NCI-H460 (cell line): ENCODE measurements at places on chromosomes 5 and 9.

DNA sequence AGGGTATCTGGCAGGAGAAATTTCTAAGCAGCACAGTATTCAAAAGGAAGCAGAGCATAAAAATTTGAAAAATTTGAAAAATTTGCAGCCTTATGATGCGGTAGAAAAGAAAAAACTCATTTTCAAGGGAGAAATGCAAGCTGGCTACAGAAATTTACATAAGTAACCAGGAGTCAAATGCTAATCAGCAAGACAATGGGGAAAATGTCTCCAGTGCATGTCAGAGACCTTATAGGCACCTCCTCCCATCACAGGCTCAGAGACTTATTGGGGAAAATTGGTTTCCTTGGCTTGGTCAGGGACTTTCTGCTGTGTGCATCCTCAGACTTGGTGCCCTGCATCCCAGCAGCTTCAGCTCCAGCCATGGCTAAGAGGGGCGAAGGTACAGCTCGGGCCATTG, 35.8 kb downstream of the IZUMO3 start:
- DNase-seq = no peak

DNA sequence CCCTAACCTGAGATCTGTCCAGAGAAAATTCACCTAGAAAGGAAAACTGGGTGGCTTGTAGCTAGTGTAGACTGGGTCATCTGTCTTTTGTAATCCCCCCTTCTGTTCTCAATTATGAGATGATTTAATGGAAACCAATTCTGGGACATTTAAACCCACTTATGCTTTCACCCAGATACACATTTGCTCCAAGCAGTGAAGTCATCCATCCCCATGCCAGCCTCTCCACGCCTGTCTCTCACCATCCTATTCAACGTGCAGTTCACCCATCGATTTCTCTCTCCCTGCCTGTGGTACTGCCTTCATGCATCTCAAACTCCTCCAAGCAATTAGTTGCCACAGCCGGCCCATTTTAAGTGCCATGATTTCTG, 1.8 kb downstream of the PHF19 start:
- DNase-seq = no peak

- DNase-seq = no peak
Measured at GRCh38 chr9:108078375-108078774, 588.8 kb upstream of the KLF4 start.

DNA sequence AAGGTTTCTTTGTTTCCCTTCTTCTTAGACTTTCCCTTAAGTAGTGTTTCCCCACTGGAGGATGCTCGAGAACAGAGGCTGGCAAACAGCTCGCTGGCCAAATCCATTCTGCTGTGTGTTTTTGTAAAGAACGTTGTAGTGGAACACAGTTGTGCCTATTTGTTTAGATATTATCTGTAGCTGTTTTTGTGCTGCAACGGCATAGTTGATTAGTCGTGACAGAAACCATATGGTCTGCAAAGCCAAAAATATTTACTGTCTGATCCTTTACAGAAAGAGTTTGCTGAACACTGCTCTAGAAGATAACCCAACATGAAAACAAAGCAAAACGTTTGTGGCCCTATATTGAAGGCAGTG, 47.0 kb upstream of the EGFLAM start:
- DNase-seq = no peak

DNA sequence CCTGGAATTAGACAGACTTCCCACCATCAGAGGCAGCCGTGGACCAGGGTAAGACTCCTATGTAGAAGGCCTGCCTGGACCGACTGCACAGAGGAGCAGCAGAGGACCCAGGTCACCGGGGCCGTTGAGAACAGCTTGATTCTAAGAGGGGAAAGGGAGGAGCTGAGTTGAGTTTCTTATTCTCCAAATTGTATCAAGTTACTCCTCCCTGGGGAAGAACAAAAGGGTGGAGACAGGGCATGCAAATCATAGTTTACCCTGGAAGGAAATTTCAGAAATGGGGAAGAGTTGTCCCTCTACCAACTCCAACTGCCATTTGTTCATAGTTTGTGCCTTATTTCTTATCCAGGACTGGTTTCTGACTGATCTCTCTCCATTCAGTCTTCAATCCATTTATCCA, 20.9 kb upstream of the SLC31A2 start:
- DNase-seq = no peak

DNA sequence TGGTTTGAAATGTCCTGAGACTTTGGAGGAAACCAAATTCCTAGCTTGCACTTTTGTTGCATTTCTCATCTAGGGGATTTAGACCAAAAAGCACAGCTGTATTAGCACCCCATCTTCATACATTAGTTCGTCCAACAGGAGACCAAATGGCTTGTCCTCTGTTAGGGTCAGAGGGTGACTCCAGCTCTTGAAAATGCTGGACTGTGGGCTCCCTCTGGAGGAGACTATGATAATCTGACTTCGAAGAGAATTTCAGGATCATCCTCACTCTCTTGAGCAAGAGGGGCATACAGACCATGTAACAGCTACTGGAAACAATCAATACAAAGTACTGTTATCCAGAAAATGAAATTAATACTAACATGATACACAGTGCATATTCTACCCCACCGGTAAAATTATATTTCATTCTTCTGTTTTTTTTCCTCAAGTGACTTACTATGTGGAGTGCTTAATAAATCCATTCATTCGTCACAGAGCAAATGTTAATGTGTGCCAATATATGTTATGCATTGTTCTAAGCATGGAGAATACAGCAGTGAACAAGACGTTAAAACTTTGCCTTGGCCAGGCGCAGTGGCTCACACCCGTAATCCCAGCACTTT, 63.7 kb upstream of the PPP2CA start:
- peak; percentile 78 for DNase-seq

GRCh38 chr5:18380729-18381362, 746.6 kb downstream of the TAF11L14 start:
- no peak for DNase-seq

DNA sequence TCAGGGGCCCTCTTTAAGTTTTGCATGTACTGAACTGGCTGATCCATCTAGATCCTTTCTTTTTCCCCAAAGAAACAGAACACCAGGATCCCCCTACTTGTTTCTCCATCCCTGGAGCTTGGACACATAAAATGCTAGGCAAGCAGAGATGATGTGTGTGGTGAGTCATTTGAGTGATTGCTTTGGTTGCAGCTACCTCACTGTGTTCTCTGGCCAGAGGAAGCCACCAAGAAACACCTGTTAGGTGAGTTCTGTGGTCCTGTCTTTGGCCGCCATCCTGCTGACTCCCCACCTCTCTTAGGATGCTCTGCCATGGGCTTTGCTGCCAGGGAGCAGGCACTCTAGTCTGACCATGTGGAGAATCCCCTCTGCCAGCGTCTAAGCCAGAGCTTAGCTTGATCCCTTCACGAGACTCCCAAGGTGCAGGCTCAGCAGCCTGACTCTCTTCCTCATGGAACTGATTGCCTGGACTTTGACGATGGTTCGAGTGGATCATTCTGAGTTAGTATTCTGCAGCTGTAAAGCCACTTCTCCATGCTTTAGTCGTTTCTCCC, 27.3 kb upstream of the DENND1A start:
- DNase-seq = no peak

DNA sequence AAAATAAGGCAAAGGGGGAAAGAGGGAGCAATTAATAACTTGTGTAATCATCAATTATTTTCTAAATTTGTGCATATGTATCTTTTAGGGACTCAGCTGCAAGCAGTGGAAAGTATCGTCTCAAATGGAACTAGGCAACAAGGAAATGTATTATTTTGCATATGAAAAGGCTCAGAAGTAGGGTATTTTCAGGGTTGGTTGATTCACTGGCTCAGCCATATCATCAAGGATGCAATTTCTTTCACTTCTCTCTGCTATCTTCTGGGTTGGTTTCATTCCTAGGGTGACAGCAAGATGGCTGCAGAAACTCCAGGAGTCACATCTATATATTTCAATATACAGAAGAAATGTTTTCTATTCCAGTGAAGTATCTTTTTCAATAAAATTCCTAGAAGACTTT, 509.8 kb downstream of the DMAC1 start:
- no peak for DNase-seq

GRCh38 chr9:127693143-127693542, 13.6 kb upstream of the CFAP157 start:
- DNase-seq = no peak

- DNase-seq = no peak
Measured at GRCh38 chr5:179191506-179192184, 131.5 kb downstream of the ZNF354C start.

DNA sequence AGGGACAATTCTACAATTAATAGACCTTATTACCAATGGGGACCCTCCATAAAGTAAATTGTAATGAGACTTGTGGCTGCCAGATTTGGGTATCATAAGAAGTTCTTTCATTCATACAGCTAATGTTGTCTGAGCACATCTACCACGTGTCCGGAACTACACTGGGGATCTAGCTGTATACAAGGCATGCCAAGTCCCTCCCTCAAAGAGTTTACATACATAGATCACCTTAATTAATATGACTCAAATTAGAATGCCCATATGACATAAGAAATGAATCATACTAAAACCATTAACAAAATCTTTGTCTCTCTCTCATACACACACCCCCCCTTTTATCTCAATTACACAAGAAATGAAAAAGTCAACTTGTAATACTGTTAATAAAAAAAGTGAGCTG, 18.0 kb upstream of the NR4A3 start:
- no peak for DNase-seq

DNA sequence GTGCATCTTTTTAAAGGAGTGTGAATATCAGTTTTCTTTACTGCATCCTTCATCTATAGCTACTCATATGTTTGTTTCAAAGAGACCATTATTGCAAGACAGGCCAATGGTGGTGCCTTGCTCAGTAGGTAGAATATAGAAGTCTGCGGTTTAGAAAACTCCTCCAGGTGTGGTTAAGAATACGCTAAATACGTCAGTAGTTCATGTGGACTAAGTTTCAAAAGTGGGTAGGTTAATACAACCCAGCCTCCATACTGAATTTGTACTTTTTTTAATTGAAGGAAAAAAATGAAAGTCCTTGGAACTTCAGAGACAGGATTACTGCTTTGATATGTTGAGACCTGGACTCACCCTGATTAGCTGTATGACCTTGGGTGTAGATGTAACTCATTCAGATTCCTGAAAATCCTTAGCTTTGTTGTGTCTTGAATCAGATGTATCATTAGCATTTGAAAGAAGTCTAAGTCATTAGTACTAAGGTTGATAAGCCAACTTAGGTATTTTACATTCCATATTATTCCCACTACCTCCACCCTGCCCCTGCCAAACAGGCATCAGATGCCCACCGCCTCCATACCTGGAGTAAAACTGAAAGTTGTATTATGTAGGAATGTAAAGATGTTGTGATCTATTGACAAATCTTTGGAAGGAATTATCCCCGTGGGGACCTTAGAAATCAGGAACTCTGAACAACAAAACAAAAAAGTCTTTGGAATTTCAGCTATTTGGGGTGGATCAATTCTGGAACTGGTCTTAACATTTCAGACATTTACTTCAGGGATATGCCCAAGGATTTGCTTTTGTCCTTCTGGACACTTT, 6.1 kb downstream of the BASP1 start:
- DNase-seq = no peak
